MCF 10A (cell line): ENCODE measurements at places on chromosomes 7 and 10.

DNA sequence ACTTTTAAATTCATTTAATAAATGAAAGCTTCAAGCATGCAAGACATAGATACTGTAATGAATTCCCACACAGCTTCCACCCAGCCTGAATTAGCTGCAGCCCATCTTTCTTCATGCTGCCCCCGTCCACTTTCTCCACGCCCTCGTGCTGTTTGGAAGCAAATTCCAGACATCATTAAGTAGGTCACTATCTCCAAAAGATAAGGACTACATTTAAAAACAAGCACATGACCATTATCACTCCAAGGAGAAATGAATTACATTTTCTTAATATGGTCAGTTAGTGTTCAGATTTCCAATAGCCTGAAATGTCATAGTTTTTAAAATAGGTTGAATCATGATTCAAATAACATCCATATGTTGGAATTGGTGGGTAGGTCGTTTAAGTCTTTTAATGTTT lies 24.3 kb downstream of the LMTK2 start:
- DNase-seq: no peak

DNA sequence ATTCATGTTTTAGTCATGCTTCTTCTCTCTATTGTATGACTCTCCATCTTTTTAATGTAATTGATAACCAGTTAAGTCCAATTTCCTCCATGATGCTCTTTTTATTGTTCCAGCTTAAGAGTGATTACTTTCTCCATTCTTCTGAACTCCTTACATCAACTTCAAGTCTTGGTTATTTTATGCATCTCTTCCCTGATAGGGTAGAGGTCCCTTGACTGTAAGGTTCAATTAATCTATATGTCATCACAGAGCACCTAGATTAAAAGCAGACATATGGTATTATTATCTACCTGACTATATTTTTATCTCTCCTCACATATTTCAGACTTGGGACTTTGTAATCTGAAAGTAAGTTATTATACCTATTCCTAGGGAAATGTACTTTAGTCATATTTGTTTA lies 853.1 kb downstream of the REEP3 start:
- no peak for DNase-seq

DNA sequence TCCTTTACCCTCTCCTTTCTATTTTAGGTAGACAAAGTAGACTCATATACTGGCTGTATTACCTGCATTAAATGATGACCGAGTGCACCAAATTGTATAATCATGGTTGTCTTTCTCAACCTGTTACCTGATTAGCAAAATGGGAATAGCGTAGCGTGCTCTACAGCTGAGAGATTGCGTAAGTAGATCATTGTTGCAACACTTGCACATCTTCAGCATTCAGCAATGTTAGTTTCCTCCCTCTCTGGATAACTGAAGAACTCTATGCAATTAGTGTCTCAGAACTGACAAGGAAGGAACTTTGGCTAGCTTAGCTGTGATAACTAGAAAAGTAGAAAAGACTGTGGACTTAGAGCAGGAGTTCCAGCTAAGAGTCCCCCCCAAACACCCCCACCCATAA lies 787.4 kb downstream of the PHTF2 start:
- peak; percentile 11 for DNase-seq

DNA sequence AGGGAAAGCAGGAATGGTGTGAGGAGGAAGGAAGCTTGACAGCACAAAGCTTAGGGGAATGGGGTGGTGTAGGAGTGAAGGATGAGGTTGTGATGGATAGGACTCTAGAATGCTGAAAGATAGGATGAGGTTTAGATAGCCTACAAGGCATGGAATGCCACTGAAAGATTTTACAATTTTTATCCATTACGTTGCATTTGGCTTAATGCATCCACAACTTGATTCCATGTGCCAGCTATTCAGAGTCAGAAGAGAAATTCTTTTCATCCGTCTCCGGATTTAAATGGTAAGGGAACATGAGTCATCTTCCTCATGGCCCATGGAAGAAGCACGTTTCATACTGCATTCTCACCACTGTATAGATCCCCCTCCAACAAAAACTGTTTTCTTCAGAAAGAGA lies 212.4 kb upstream of the BMPER start:
- peak; percentile 35 for DNase-seq

DNA sequence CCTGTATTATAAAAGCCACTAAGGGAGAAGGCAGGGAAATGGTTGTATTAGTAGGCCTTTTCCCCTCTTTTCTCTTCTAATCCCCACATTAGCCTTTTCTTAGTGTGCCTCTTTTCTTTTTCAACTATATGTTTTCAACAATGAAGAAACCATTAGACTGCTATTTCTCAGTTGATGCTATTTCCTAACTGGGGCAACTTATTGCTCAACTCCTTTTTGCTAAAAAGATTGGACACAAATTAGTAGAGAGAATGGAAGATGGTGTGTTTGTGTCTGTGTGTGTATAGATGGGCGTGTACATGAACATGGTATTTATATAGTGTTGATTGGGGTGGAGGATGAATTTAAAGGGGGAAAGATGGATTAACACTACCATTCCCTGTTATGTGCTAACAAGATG lies 28.4 kb downstream of the TBC1D12 start:
- DNase-seq: peak; percentile 13

- peak; percentile 72 for DNase-seq
Observed at GRCh38 chr10:100518761-100519241, 860 bp downstream of the SEC31B start.

- DNase-seq: no peak
Observed at GRCh38 chr7:92955081-92955480, 118.7 kb upstream of the CDK6 start.

- DNase-seq: no peak
Observed at GRCh38 chr7:15043931-15044330, 141.4 kb upstream of the DGKB start.

DNA sequence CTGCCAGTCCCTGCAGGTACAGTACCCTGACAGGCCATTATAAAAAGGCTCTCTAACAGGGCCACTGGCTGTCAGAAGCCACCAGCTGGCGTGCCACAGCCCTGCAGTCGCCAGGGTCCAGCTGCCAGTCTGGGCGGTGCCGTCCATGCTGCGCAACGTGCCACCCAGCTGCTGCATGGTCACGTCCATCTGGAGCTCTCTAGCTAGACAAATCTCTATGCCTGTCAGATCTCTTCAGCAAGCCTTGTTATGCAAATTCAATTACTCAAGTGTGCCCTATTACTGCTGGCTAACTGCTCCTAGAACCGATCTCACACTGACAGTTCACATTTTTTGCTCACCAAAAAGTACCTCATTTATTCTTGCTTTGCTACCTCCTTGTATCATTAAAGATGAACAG lies 75.9 kb downstream of the HIBADH start:
- no peak for DNase-seq

GRCh38 chr10:48934672-48935501 lies 4.8 kb downstream of the LRRC18 start:
- no peak for DNase-seq

GRCh38 chr10:125199270-125199669 lies 38.9 kb upstream of the CTBP2 start:
- no peak for DNase-seq

DNA sequence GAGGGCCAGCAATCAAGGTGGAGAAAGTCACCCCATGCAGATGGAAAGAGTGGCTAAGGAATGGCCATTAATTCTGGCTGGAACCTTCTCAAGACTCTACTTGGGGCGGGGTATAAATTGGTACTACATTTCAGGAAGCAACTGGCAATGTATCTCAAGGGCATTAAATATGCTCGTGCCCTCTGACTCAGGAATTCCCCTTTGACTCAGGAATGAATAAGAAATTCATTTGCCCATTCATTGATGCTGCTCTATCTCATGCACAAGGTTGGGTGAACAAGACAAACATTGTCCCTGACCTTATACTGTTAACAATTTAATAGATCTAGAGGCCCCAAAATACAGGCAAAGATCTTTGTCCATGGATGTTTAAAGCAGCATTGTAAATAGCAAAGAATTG lies 188.1 kb downstream of the MYOF start:
- DNase-seq: peak; percentile 17

DNA sequence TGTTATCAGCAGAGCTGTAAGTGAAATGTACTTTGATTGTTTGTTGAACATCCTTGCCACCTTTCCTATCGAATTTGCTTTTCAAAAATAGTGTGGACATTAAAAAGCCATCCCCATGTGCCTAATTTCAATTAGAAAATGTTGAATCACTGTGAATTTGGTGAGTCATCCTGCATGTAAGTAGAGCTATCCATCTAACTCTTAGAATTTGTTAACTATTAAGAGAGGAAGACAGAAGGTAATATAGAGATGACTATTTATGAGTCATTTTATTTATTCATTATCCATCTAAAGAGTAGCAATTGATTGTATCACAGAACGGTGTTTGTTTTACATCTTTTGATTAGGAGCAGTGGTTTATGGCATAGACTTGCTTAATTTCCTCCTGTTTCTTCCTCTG lies 154.7 kb downstream of the MGMT start:
- no peak for DNase-seq

GRCh38 chr7:46357851-46358250 lies 436.8 kb upstream of the IGFBP3 start:
- DNase-seq: no peak

DNA sequence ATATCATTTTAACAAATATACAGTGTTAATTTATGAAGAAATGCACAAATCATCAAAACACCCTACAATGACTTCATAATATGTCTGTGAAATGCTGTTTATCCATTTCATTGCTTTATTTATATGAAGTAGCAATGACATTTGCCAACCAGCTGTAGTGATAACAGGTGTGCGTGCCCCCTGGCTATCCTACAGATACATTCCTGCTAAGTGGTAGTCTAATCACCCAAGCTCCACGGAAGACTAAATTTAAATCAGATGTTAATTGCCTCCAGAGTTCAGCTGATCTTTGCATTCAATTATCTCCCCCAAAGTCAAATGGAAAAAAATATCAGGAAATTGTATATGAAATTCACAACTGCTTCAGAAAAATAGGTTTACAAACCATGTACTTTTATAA lies 1164.2 kb upstream of the LRRN3 start:
- DNase-seq: no peak

- peak; percentile 56 for DNase-seq
Observed at GRCh38 chr10:92126100-92126650, 164.7 kb downstream of the CPEB3 start.

GRCh38 chr7:47408675-47409074 lies 173.2 kb downstream of the TNS3 start:
- DNase-seq: no peak

DNA sequence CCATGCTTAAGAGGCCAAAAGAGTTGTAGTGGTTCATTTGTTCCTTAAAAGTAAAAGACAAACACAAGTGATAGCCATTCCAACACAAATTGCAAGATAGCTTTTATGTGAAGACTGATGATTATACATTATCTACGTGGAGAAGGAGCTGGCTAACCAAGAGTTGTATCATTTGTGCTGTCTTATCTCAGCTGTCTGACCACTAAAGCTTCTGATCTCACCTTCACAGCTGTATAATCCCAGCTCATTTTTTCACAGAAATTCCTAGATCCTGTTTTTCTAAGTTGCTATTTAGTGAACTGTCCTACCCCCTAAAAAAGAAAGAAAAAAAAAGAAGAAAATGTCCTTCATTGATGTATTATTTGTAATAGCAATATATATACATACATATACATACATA lies 9.8 kb downstream of the USP6NL start:
- DNase-seq: no peak
